H1 (cell line): ENCODE measurements at places on chromosomes 11 and 22. TPM values are rescaled to one million over a fixed set of nuclear protein-coding genes. Genes with fewer than 3 reads are reported as not detected.

GRCh38 chr11:48062649-48063048, 82.3 kb downstream of the PTPRJ start:
- H3K4me3 ChIP-seq: no peak overlapping the region
- H3K36me3 ChIP-seq: no peaks in the 10 kb centered on the region
- no peak for DNase-seq
- H3K27ac ChIP-seq: no peak overlapping the region
- H3K27me3 ChIP-seq: no peaks in the 10 kb centered on the region

DNA sequence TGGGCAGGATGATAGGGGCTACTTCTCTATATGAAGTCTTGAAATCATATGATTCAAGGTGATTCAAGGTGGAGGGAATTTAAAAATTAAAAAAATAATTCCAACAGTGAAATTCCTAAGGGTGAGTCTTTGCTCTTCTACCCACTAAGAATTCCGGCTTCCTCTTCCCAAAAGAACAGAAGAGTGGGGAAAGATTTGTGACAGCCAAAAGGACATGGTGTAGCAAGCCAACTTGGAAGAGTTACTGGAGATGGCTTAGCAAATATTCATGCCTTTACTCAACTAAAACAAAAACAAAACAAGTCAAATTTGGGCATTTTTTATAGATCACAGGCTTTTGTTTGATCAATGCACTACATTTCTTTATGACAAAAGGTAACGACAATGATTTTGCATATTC, 12.3 kb downstream of the ZBED5 start:
- no peak overlapping the region for H3K4me3 ChIP-seq
- no peaks in the 10 kb centered on the region for H3K36me3 ChIP-seq
- no peak for DNase-seq

- no peak for DNase-seq
- H3K27ac ChIP-seq: no peak overlapping the region
- H3K36me3 ChIP-seq: no peaks in the 10 kb centered on the region
- peaks cover 6% of the 10 kb centered on the region for H3K4me1 ChIP-seq
Observed at GRCh38 chr22:37260155-37260795, 16.2 kb upstream of the RAC2 start.

Gene CASP4
- not detected in 2 replicates for total RNA-seq
